ENCODE measurements at places on chromosomes 3 and 15. TPM values are rescaled to one million over a fixed set of nuclear protein-coding genes. Genes with fewer than 3 reads are reported as not detected.

Gene TPRG1
- 1.1 TPM for total RNA-seq

- H3K36me3 ChIP-seq: peaks cover 20% of the 10 kb centered on the region
- peak within 1 kb of the TSS; percentile 78 for H3K4me3 ChIP-seq
- peak within 1 kb of the TSS; percentile 60 for H3K27ac ChIP-seq
- DNase-seq: peak; percentile 22
- no peaks in the 10 kb centered on the region for H3K27me3 ChIP-seq
- peaks cover 19% of the 10 kb centered on the region for H3K4me1 ChIP-seq
Observed at GRCh38 chr3:52455283-52456168, at the start of gene NISCH. NISCH (plus strand) TSS chr3:52455604; CDS start chr3:52455642, 38 bp downstream.

Gene XCR1
- total RNA-seq: not detected

Gene PFN2
- total RNA-seq: 179 TPM

Gene SSUH2
- total RNA-seq: not detected

Gene A4GNT
- not detected for total RNA-seq

DNA sequence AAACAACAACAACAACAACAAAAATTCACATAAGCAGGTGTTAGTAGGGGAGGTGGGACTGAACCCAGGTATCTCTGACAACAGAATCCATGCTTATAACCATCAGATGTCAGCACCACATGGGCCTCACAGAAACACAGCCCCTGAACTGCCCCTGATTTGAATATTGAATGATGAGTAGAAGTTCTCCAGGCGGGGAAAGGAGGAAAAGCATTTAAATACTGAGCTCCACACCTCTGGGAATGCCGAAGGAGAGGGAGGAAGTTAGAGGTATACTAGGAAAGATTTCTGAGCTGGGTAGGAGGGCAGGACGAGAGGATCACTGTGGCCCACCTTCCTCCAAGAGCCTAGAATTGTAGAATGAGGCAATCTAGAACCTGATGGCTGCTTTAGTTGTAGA is 31.9 kb upstream of the EIF4A2 start:
- H3K4me3 ChIP-seq: no peak overlapping the region
- H3K36me3 ChIP-seq: no peaks in the 10 kb centered on the region
- DNase-seq: no peak
- no peaks in the 10 kb centered on the region for H3K27me3 ChIP-seq
- H3K4me1 ChIP-seq: peaks cover 4% of the 10 kb centered on the region

Gene LDHAL6B
- not detected for total RNA-seq

DNA sequence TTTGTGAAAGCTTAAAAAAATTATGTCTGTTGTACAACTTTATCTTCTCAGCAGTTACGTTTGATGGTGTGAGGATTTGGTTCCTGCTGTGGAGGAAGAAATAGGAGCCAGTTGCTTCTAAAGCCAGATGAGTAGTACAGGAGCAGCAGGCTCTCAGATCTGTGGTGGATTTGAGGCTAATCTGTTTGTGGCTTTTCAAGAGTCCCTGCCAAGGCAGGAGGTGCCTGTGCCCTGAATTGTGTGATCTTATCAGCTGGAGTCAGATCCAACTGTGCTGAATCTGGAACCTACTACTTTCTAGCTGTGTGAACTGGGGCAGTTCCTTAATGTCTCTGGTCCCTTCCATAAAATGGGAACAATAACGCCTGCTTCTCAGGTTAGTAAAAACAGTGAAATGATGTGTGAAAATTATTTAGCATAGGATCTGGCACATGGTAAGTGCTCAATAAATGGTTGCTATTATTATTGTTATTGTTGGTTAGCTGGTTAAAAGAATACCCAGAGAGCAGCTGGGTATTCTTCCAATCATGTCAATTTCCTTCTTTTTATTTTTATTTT is 7.7 kb downstream of the CLDN11 start:
- no peaks in the 10 kb centered on the region for H3K27me3 ChIP-seq
- no peaks in the 10 kb centered on the region for H3K36me3 ChIP-seq
- H3K27ac ChIP-seq: no peak overlapping the region
- DNase-seq: peak; percentile 69
- H3K4me3 ChIP-seq: no peak overlapping the region
- H3K4me1 ChIP-seq: peaks cover 27% of the 10 kb centered on the region

Gene GPR171
- total RNA-seq: not detected

- H3K27ac ChIP-seq: peak overlapping the region; percentile 94
- DNase-seq: peak; percentile 90
- no peaks in the 10 kb centered on the region for H3K27me3 ChIP-seq
- no peak overlapping the region for H3K4me3 ChIP-seq
- H3K4me1 ChIP-seq: peaks cover 36% of the 10 kb centered on the region
- H3K36me3 ChIP-seq: peaks cover 4% of the 10 kb centered on the region
Observed at GRCh38 chr15:57060799-57061198, 142.4 kb downstream of the TCF12 start.

- H3K4me1 ChIP-seq: no peaks in the 10 kb centered on the region
- no peaks in the 10 kb centered on the region for H3K36me3 ChIP-seq
- H3K27me3 ChIP-seq: no peaks in the 10 kb centered on the region
- H3K4me3 ChIP-seq: no peak overlapping the region
- peak; percentile 18 for DNase-seq
Observed at GRCh38 chr15:33994005-33994615, 25.8 kb downstream of the CHRM5 start.

DNA sequence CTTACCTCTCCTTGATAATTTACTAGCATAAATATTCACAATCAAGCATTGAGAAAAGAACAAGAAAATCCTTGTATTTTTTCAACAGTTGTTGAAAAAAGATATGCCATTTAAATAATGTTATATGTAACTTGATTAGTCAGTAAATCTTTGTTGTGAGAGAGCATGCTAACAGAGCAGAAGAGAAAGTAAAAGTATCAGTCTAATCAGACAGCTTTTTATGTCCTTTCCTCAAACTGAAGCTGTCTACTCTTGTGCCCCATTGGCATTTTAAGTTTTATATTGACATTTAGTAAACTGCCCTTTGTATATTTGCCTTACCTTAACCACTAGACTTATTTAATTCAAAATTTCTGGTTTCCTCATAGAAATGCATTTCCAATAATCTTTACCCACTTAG is 668.7 kb downstream of the OTOL1 start:
- no peaks in the 10 kb centered on the region for H3K36me3 ChIP-seq
- H3K4me1 ChIP-seq: no peaks in the 10 kb centered on the region
- H3K27me3 ChIP-seq: no peaks in the 10 kb centered on the region
- no peak overlapping the region for H3K27ac ChIP-seq
- no peak overlapping the region for H3K4me3 ChIP-seq

DNA sequence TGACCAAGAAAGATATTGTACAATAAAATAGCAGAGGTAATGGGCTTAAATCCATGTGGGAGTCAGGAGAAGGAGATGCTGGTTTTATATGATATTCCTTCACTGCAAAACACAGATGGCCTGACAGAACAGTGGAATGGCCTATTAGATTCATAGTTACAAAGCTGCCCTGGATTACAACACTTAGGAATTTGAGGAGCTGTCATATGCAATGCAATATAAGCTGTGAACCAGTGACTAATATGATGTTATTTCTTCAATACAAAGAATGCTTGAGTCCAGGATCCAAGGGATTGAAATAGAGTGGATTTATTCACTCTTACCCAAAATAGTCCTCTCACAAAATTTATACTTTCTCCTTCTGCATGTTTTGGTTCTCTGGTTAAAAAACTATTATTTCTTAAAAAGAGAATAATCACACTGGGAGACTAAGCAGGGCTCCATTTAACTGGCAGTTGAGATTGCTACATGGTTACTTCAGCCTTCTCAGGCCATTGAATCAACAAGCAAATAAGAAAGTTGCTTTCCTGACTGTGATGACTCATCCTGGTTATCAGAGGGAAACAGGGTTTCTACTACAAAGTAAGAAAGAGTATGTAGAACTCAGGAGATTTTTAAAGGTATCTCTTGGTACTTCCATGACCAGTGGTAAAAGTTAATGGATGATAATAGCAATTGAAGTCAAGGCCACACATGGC is 79.8 kb upstream of the ZPLD1 start:
- DNase-seq: peak; percentile 38
- H3K27me3 ChIP-seq: no peaks in the 10 kb centered on the region
- no peaks in the 10 kb centered on the region for H3K36me3 ChIP-seq
- no peak overlapping the region for H3K27ac ChIP-seq
- H3K4me3 ChIP-seq: no peak overlapping the region

Data from astrocyte (in vitro differentiated cells and primary cell).